ENCODE measurements at places on chromosomes 7 and 10.

- no peak for DNase-seq
Measured at GRCh38 chr10:94213001-94213530, 149.7 kb downstream of the NOC3L start.

GRCh38 chr7:20778063-20778721 lies 8.5 kb downstream of the SP8 start:
- no peak for DNase-seq

DNA sequence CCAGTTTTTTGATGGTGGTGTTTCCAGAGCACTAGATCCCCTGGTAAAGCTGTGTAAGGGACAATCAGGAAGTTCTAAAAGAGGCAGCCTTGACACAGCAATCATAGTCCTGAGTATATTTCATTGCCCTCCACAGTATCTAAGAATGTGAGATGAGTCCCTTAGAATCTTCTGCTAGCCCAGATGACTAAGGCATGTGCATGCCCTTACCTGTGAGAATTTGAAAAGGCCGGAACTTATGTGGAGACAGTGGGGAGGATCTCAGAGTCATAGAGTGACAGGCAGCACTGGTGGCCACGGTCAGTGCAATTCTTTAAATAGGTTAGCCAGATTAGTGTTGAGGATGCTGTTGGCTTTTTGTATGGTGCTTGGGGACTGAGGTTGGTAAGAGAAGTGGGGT lies 361.4 kb upstream of the VSTM2A start:
- no peak for DNase-seq

DNA sequence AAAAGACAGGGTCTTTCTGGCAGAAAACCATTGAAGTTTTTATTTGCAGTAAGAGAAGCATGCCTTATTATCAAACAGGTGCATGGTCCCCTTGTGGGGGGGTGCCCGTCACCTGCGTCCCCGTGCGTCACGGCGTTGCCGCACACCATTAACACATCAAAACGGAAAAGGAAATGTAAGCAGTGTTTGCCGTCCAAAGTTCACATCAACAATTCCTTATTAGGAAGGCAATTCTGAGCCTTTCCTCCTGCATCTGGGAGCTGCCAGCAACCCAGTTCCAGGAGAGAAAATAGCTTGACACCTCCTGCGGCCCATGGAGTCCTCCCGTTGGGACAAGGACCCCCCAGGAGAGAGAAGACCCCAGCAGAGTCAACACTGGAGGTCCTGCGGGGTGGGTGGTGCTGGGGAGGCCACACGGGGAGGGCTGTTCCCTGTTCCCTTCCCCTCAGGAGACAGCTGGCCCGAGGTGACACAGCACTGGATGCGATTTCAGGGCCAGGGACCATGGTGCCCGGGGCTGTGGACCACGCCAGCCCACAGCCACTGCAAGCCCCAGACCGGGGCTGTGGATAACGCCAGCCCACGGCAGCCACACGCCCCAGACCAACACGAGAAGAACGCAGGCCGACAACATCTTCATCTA lies 39.5 kb downstream of the DIP2C start:
- no peak for DNase-seq

GRCh38 chr10:103276251-103276895 lies 565 bp upstream of the INA start:
- DNase-seq: no peak

- no peak for DNase-seq
Measured at GRCh38 chr7:119562839-119563238, 710.1 kb upstream of the KCND2 start.

Data from NCI-H187 treated with DMSO at 0.1 percent for 48 hours (cell line).